ENCODE measurements at places on chromosomes 3 and 15. TPM values are rescaled to one million over a fixed set of nuclear protein-coding genes. Genes with fewer than 3 reads are reported as not detected.

The COL6A5 gene
- total RNA-seq, result not detected

The TRH gene
- total RNA-seq, result not detected

The CIP2A gene
- 2.7 TPM for total RNA-seq

DNA sequence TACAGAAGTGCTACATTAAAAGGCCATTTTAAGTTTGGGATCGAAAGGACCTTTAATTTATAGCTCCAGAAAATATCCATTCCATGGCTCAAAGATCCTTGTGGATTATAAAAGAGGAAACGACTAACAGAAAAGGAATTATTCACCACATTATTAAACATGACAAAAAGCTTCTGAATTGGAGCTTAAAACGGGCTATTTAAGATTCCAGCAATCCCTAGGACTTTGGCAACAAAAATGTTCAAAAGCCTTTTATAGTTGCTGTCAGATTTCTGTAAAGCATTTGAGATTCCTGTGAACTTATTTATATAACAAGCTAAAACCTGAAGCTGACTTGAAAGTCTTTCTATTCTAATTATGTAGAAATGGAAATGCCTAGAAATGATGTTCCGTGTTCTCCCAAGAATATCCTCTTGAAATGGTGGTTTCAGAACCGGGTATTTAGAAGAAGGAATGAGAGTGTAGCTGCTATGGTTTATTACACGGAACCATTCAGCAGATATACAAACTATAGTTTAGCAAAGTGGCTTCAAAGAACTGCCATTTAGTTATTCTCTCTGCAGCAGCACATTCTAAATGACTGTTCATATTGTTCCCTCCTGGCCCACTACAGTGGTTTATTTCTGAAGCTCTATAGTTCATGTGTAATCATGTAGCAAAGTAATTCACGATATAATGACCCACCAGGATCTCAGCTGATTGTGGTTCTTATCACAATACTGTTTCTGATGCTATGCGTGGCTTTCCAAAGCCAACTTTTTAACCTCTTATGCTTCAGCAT is 961.7 kb downstream of the FHIT start:
- no peaks in the 10 kb centered on the region for H3K4me1 ChIP-seq
- H3K27me3 ChIP-seq, result no peaks in the 10 kb centered on the region
- DNase-seq, result no peak
- no peak overlapping the region for H3K4me3 ChIP-seq
- no peaks in the 10 kb centered on the region for H3K36me3 ChIP-seq

GRCh38 chr15:61857169-61857829 is 202.9 kb downstream of the VPS13C start:
- H3K4me1 ChIP-seq, result peaks cover 5% of the 10 kb centered on the region
- peak overlapping the region; percentile 37 for H3K27ac ChIP-seq
- peak overlapping the region; percentile 43 for H3K4me3 ChIP-seq
- peaks cover 11% of the 10 kb centered on the region for H3K36me3 ChIP-seq
